ENCODE measurements at places on chromosomes 1 and 21. TPM values are rescaled to one million over a fixed set of nuclear protein-coding genes. Genes with fewer than 3 reads are reported as not detected.

Gene SLC35F3
- 0.64 TPM for total RNA-seq

Gene TMEM35B
- 20.2 TPM for total RNA-seq

Gene F5
- not detected for total RNA-seq

Gene IFNLR1
- 7.5 TPM for total RNA-seq

Gene SPRR2F
- not detected for total RNA-seq

Gene SLAMF1
- total RNA-seq = not detected

Gene ELAVL4
- not detected for total RNA-seq

Gene LINGO4
- not detected for total RNA-seq

Gene LRRC40
- 17.1 TPM for total RNA-seq

Gene ZNF687
- 10.9 TPM for total RNA-seq

Gene GSTM5
- not detected for total RNA-seq

Gene FCGR3A
- total RNA-seq = not detected
